ENCODE measurements at places on chromosomes 1 and 21. TPM values are rescaled to one million over a fixed set of nuclear protein-coding genes. Genes with fewer than 3 reads are reported as not detected.

CFAP74 gene
- total RNA-seq: not detected

ALX3 gene
- not detected for total RNA-seq

RORC gene
- not detected for total RNA-seq

NBPF14 gene
- 44.2 TPM for total RNA-seq

DNASE2B gene
- total RNA-seq: not detected

GBP4 gene
- 0.34 TPM for total RNA-seq
